Activated CD8-positive, alpha-beta T cell treated with anti-CD3 and anti-CD28 coated beads for 36 hours (primary cell): ENCODE measurements at places on chromosomes 7 and 10. TPM values are rescaled to one million over a fixed set of nuclear protein-coding genes. Genes with fewer than 3 reads are reported as not detected.

GRCh38 chr7:110204527-110204926 is 886.4 kb upstream of the LRRN3 start:
- DNase-seq = no peak

- DNase-seq = no peak
These were observed 123.4 kb downstream of the ATE1 start for GRCh38 chr10:121804460-121804859.

- no peak for DNase-seq
These were observed 43.9 kb upstream of the ARHGAP12 start for GRCh38 chr10:31972519-31973041.

DNA sequence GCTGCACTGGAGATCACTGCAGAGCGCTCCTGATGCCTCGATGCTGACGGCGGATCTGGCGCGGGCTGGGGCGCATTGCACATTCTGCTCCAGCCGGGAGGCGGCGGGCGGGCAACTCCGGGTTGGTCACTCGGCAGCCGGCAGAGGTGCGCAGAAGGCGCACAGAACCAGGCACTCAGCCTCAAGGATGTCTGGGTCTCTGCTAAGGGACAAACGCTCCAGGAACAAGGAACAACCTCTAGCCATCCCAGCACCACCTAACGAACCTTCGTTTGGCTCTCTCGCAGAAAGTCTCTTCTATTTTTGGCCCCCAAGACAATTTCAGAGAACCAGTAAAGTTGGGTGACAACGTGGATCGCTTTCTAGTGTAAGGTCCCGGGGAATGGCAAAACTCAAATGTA is 254.6 kb downstream of the OTUD1 start:
- peak; percentile 45 for DNase-seq

DNA sequence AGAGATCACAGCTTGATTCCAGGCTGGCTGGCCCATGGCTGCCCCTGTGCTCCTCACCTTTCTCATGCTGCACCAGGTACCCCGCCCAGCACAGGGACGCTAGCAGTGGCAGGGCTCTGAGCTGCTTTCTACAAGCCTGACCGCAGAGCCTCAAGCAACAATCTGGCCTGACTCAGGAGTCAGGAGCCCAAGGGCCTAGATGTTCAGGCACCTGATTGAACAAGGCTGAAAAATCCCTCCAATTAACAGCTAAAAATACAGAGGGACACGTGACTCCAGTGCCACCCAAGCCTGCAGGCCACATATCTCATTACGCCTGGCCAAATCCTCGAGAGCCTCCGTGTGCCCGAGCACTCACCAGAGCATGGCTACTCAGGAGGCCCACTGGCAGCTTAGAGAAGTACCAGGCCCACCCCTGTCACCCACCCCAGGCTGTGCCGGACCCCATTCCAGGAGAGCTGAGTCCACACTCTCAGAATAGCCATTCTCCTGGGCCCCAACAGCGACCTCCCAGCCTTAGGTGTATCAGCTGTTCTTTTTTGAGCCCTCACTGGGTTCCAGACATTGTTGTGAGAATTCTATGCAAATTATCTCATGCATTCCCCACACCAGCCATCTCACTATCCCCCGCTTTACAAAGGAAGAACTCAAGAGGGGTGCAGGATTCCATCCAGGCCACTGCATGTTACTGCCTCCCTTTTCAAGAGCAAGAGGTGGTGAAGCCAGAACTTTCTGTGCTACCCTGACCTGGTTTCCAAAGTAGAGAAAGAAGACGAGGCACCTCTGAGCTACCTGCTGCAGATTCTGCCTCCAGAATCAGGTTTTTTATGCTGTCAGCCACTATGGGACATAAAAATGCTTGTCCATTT is 98.3 kb downstream of the COL13A1 start:
- no peak for DNase-seq

- no peak for DNase-seq
These were observed 1138.1 kb downstream of the REEP3 start for GRCh38 chr10:64659311-64659710.

GRCh38 chr10:28300027-28300426 is 2.8 kb downstream of the MPP7 start:
- DNase-seq = peak; percentile 58

DNA sequence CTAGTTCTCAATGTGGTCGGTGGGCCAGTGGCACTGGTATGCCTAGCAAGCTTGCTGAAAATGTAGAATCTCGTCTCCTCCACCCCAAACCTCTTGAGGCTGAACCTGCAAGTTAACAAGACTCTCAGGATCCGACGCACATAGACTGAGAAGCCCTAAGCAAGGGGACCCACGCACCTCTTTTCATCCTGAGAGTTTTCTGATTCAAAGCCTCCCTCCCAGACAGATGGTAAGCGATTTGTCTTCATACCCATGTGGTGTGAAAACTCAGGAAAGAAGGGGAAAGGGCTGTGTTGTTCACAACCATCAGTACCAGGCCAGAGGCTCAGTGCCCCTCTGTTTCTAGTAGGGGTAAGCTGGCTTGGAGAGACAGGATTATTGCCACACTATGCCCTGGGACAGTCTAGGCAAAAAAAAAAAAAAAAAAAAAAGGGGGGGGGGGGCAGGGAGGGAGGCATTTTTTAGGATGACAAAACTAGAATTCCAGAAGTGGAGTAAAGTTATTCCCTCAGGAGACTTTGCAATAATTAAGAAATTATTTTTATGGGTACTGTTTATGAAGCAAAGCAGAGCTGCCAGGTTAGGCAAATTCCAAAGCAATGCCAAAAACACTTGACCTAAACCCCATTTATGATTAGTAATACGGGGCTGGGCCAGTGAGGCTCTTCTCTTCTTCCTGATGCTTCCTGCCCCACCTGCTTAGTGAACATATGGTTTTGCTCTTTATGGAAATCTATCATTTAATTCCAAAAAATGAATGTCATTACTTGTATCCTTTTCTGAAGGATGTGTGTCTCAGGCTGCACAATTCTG is 117.6 kb upstream of the PDLIM1 start:
- DNase-seq = no peak

DNA sequence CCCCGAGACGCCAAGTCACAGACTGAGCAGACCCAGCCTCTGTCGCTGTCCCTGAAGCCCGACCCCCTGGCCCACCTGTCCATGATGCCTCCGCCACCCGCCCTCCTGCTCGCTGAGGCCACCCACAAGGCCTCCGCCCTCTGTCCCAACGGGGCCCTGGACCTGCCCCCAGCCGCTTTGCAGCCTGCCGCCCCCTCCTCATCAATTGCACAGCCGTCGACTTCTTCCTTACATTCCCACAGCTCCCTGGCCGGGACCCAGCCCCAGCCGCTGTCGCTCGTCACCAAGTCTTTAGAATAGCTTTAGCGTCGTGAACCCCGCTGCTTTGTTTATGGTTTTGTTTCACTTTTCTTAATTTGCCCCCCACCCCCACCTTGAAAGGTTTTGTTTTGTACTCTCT is 215.6 kb downstream of the TCF7L2 start:
- no peak for DNase-seq

- peak; percentile 30 for DNase-seq
These were observed at the start of gene DEPP1 for GRCh38 chr10:44978570-44979280. Gene DEPP1 (minus strand): TSS chr10:44978809. CDS start chr10:44978030, 779 bp downstream.

- DNase-seq = no peak
These were observed 101.2 kb upstream of the EFCAB10 start for GRCh38 chr7:105682341-105683060.

- no peak for DNase-seq
These were observed 604 bp downstream of the SCART1 start for GRCh38 chr10:133454204-133454893.

DNA sequence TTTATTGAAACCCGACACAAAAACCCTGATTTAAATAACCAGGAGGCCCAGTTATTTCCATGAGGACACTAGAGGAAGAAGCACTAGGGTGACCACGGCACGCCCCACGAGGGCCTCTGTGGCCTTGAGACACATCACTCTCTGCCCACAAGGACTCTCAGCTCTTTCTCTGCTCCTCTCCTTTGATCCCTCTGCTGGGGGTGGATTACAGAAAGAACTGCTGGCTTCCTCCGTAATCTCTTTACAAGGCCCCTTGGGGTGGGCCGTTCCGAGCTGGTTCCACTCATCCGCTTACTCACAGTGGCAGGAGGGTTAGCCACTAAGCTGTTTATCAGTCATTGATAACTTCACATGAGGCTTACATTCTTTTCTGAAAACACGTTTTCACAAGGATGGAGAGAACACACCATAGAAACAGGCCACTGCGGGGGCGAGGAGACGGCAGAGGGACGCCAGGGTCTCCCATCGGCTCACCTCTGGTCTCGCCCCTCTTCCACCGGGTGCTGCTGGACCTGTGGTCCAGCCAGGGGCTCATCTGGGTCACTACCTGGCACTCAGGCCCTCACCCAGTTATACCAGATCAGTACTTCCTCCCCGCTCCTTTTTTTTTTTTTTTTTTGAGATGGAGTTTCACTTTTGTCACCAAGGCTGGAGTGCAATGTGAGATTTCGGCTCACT is 17.6 kb upstream of the PFKFB3 start:
- peak; percentile 25 for DNase-seq

- DNase-seq = no peak
These were observed 203.5 kb downstream of the LRMDA start for GRCh38 chr10:75634947-75635346.

DNA sequence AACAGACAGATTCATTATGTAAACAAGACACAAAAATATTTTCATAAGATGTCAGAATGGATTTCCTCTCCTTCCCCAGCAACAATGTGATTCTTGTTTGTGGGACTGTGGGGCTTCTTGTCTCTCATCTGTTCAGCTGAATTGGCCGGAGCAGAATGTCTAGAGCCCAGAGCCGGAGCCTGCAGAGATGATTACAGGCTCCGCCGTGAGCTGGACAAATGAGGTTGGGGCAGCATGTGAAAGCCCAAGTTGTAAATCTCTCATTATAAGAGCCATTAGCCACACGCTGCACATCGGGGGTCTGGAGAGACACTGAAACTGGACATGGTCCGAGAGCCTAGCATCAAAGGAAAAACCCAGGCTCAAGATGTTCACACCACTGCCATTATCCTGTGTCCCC is 137.0 kb upstream of the ADAM12 start:
- no peak for DNase-seq

DNA sequence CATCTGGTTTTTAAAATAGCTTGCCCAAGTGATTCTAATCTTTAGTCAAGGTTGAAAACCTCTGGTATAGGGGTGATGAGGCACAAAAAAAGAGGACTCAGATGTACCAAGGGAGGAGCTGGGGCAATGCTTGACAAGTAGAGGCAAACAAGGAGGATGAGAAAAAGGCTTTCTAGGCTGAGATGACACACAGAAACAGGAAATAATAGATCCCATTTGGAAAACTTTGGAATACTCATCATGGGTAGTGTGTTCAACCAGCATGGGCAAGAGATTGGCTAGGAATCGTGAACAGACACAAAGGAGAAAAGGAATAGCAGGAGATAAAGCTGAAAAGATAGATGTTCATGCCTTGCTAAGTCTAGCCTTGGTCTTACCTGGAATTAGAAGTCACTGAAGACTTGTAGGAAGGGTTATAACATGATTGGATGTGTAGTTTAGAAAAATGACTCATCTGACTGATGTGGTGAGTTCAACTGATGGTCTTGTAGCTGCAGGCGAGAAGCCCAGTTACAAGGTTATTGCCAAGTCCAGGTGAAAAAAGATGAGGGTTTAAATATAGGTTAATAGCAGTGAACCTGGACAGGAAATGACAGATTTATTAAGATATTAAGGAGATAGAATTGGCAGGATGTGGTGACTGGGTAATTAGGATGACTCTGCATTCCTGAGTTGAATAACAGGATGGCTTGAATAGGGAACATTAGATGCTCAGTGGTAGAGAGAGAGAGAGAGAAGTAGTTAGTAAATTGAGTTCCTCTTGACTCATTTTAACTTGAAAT is 214.0 kb upstream of the LRGUK start:
- no peak for DNase-seq

GRCh38 chr7:119556436-119556835 is 716.5 kb upstream of the KCND2 start:
- no peak for DNase-seq

DNA sequence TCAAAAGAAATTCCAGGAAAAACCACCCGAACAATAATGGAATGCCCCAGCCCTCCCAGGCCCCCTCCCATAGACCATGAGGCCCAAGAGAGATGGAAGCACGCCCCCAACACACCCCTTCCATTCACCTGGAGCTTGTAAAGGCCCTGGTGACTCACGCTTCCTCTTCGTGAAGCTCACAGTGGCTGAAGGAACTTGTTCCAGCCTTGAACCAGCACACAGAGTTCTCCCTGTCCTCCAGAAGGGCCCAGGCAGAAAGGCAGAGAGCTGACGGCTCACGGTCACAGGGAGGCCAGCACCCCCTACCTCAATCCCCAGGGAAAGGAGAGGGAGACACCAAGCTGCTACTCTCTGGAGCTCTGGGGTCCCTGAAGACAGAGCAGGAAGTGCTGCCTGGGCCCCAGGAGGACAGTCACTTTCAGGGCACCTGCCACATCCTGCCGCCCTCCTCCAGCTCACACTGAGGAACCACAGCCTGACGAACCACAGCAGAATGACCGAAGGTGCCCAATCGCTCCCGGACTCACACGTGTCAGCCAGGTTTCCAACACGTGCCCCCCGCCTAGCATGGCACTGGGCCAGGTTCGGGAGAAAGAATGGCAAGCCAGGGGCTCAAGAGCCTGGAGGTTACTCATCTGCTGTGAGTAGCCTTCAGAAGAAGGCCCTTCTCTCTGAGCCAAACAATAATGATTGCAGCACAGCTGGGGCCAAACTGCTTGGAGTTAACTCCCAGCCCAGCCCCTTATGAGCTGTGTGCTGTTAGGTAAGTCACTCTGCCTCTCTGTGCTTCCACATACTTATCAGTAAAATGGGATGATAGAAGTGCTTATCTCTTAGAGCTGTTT is 52.8 kb downstream of the DLG5 start:
- DNase-seq = peak; percentile 85

DNA sequence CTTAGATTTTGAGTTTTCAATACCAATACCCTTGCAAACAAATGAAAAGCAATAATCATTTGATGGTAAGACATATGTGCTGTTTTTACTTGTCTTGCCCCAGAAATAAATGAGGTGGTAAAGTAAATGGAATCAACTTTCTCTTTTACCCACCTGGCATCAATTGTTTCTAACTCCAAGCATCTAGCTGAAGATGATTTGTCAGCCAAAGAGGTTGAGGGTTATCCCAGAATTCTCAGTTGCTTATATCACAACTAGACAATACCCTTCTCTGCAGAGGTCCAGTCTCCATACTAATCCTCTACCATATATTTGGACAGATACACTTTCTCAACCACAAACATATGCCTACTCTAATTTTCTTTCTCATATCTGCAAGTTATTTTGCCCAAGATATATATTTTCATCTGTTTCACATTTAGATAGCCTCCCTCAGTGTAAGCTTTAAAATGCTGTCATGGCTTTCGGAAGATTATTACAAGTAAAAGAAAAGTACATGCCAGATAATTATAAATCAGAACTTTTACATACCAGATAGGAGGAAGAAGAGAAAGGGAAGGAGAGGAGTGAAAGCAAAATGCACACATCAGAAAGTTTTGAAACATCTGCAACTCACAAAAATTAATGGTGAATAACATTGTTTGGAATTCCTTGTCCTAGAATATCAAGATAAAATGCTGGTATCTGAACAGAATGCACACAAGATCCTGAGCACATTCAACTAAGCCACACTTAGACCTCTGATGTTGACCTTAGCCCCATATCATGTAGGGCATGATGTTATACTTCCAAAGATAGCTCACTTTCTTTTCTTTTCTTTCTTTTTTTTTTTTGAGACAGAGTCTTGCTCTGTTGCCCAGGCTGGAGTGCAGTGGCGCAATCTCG is 146.6 kb downstream of the REEP3 start:
- no peak for DNase-seq

CPA1 gene
- not detected for total RNA-seq

TMEM270 gene
- not detected for total RNA-seq

CPXM2 gene
- not detected for total RNA-seq

ENTPD1 gene
- 4.4 TPM for total RNA-seq

PLEKHS1 gene
- not detected for total RNA-seq

AKR1C2 gene
- total RNA-seq = not detected

KIF20B gene
- 63.2 TPM for total RNA-seq

CYP2C9 gene
- total RNA-seq = not detected

LIPJ gene
- not detected for total RNA-seq
